ENCODE measurements at places on chromosomes 3 and 15. TPM values are rescaled to one million over a fixed set of nuclear protein-coding genes. Genes with fewer than 3 reads are reported as not detected.

Gene TMED3
- 33.7 TPM for total RNA-seq

Gene SLC9C1
- 0.30 TPM for total RNA-seq

GRCh38 chr3:100169201-100169920, 55.1 kb upstream of the FILIP1L start:
- peak; percentile 36 for DNase-seq

GRCh38 chr15:39429898-39430357, 151.0 kb upstream of the THBS1 start:
- no peak for DNase-seq

GRCh38 chr15:73366766-73367623, 1.8 kb downstream of the HCN4 start:
- no peak for DNase-seq

Data from ovary (tissue), 10 donors.